ENCODE measurements at places on chromosomes 12 and 14. TPM values are rescaled to one million over a fixed set of nuclear protein-coding genes. Genes with fewer than 3 reads are reported as not detected.

PDZRN4 gene
- total RNA-seq = 3.6 TPM

MGP gene
- not detected for total RNA-seq

KRT85 gene
- total RNA-seq = not detected

CFAP54 gene
- total RNA-seq = not detected

SNW1 gene
- 88.1 TPM for total RNA-seq

PTPRB gene
- total RNA-seq = 0.07 TPM

OR10AD1 gene
- not detected for total RNA-seq

SVOP gene
- total RNA-seq = not detected

KIF5A gene
- 21.5 TPM for total RNA-seq

GRCh38 chr14:84804895-84805294 lies 725.0 kb upstream of the FLRT2 start:
- no peak overlapping the region for H3K4me3 ChIP-seq
- H3K27me3 ChIP-seq = 0 out of 2 replicates have a peak, but pooled peaks cover 3% of the 10 kb centered on the region
- H3K4me1 ChIP-seq = no peaks in the 10 kb centered on the region

DNA sequence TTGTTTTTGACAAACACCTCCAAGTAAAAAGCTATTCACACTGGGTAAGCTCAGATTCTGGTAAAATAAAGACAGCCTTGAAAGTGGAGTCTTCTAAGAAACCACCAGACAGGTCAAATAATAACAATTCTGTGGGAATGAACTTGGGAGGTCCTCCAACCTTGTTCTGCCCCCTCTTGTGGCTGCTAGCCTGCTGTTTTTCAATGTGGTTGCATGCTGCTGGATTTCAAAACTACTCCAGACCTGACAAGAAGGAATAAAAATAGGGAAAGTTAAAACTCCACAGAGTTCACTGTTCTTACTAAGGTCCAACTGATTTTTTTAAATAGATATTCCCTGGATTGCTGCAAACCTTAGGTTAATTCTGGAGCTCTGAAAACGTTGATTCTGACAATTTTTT lies 32.2 kb upstream of the RIN3 start:
- H3K36me3 ChIP-seq = no peaks in the 10 kb centered on the region
- no peak overlapping the region for H3K27ac ChIP-seq
- H3K27me3 ChIP-seq = no peaks in the 10 kb centered on the region
- H3K4me1 ChIP-seq = no peaks in the 10 kb centered on the region
- H3K4me3 ChIP-seq = no peak overlapping the region

DNA sequence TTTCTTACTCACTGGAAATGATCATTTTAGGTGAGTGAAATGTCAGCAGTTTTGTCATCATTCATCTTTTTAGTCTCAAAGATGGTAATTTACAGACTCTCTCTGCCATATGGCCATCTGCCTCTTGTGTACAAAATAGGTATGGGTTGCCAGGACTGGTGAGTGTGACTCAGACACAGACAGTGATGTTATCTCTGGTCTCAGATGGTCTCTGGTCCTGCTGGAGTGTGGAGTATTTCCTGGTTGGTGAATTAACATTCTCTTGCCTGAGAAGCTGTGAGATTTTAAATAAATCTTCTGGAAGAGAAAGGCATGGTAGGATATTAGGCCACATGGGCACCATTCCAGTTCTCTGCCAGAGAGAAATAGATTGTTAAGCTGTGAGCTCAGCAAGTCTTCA lies 207.0 kb downstream of the ATP23 start:
- no peak overlapping the region for H3K4me3 ChIP-seq
- no peak for DNase-seq
- no peaks in the 10 kb centered on the region for H3K4me1 ChIP-seq
- no peaks in the 10 kb centered on the region for H3K36me3 ChIP-seq
- H3K27me3 ChIP-seq = no peaks in the 10 kb centered on the region

DNA sequence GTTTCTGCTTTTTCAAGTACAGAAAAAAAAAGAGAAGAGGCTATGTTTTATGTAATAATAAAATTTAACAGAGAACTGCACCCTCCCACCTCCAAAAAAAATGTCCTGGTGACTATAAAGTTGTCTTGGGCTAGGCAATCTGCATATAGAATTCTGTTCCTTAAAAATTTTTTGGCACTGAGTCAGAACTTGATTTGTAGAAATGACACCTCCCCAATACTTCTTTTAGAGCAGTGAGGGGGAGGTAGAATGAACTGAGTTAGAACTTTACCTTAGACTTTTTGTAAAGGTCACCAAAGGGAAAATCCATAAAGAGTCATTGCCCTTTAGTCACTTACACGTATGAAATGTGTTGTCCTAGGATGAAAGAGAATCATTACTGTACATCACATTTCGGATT lies 80.0 kb downstream of the BTG1 start:
- no peak overlapping the region for H3K27ac ChIP-seq
- H3K4me1 ChIP-seq = peaks cover 9% of the 10 kb centered on the region
- H3K36me3 ChIP-seq = no peaks in the 10 kb centered on the region
- no peaks in the 10 kb centered on the region for H3K27me3 ChIP-seq

DNA sequence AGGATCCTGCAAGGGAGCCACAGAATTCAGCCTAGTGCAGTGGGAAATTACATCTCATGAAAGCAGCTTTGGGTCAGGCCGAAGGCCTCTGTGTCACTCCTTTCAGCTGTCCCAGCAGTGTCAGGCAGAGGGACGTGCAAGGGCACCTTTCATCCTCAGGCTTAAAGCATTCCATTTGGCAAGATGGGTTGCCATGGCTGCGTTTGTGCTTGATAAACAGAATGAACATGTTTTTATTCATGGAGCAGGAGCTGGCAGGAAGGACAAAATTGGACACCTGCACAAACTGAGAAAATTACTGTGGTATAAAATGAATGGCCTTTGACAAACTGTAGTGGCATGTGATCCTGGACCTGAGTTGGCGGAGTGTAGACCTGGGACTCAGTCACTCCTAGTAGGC lies 29.4 kb downstream of the ACAD10 start:
- H3K27ac ChIP-seq = no peak overlapping the region

DNA sequence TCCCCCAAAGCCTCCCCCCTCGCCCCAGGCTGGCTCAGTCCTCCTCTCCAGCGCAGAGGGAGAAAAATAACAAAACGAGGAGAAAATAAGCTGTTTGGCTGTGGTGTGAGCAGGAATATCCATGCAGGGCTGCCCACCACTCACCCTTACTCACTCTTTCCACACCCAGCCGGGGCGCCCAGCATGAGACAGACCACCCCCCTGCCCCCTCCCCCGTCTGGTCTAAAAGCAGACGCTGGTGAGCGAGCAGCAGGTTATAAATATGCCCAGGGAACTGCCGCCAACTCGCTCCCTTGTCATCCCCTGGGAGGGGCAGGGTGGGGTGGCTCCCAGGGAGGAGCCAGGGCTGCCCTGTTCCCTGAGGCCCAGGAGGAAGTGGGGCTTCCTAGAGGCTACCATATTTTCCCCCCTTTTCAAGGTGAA lies 7.4 kb downstream of the WNT1 start:
- no peak for DNase-seq
- no peaks in the 10 kb centered on the region for H3K36me3 ChIP-seq
- no peak overlapping the region for H3K27ac ChIP-seq
- H3K27me3 ChIP-seq = no peaks in the 10 kb centered on the region

- peaks cover 5% of the 10 kb centered on the region for H3K4me1 ChIP-seq
- no peak overlapping the region for H3K27ac ChIP-seq
- H3K27me3 ChIP-seq = no peaks in the 10 kb centered on the region
- H3K4me3 ChIP-seq = no peak overlapping the region
- no peak for DNase-seq
These were observed 77.5 kb upstream of the CPSF6 start for GRCh38 chr12:69161829-69162228.

DNA sequence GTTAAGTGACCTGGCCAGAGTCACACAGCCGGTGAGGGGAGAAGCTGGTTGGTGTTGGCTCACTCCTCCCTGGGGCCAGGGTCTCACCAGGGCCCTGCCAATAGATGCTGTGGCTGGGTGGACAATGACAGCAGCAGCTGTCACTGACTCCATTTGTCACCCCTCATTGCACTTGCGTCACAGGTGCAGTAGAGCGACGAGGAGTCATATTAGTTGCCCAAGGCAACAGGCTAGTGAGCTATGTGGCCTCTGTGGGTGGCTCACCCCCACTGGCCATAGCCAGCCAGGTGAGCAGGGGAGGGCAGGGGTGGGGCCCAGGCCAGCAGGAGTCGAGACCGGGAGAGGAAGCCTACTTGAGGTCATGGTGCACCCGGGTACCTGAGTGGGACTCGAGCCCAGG lies 9.7 kb downstream of the SLC25A47 start:
- peaks cover 27% of the 10 kb centered on the region for H3K4me1 ChIP-seq
- H3K36me3 ChIP-seq = 0 out of 2 replicates have a peak, but pooled peaks cover 3% of the 10 kb centered on the region
- no peak overlapping the region for H3K4me3 ChIP-seq
- peak; percentile 84 for DNase-seq

GRCh38 chr14:103472939-103473338 lies 49.7 kb downstream of the CKB start:
- peaks cover 47% of the 10 kb centered on the region for H3K36me3 ChIP-seq

- peak overlapping the region; percentile 34 for H3K4me3 ChIP-seq
- H3K27me3 ChIP-seq = no peaks in the 10 kb centered on the region
- peak; percentile 56 for DNase-seq
- no peaks in the 10 kb centered on the region for H3K36me3 ChIP-seq
These were observed 11.7 kb downstream of the KDM2B start for GRCh38 chr12:121568971-121569751.

GRCh38 chr14:38290601-38291188 lies 34.8 kb upstream of the CLEC14A start:
- no peaks in the 10 kb centered on the region for H3K27me3 ChIP-seq
- no peaks in the 10 kb centered on the region for H3K4me1 ChIP-seq
- no peaks in the 10 kb centered on the region for H3K36me3 ChIP-seq
- no peak overlapping the region for H3K27ac ChIP-seq

DNA sequence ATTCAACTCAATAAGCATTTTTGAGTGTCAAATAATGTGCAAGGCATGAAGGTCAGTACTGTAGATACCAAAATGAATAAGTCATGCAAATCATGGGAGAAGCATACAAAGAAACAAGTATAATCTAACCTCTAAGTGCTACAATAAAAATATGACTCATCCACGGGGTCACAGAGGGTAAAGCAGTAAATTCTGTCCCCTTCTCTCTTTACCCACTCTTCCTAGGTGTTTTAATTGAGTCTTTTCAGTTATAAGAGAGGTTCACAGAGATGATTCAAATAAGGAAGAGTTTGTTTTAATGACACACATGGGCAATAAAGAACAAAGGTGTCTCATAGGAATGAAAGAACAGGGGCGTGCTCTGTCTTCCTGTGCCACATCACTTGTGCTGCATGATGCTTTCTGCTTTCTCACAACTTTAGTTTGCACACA lies 71.5 kb upstream of the DAAM1 start:
- no peaks in the 10 kb centered on the region for H3K4me1 ChIP-seq
- H3K27me3 ChIP-seq = no peaks in the 10 kb centered on the region
- H3K36me3 ChIP-seq = no peaks in the 10 kb centered on the region
- DNase-seq = no peak

DNA sequence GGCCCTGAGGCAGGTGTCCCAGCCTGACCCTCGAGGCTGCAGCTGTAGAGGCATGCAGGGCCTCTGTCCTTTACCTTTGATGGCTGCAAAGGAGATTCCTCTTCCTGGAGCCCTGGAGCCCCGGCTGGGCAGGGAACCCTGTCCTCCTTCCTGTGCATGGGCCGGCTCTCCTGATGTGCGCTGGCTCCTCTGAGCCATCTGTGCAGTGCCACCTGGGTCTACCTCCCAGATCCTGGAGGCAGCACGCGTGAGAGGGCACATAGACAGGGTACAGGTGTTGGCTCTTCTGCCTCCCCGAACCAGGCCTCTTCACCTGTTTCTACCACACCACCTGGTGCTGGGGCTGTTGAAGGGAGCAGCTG lies 115.1 kb downstream of the BEGAIN start:
- H3K4me3 ChIP-seq = no peak overlapping the region
- no peak overlapping the region for H3K27ac ChIP-seq
- H3K4me1 ChIP-seq = no peaks in the 10 kb centered on the region
- no peak for DNase-seq

- no peak for DNase-seq
- H3K27me3 ChIP-seq = no peaks in the 10 kb centered on the region
- no peaks in the 10 kb centered on the region for H3K36me3 ChIP-seq
- no peak overlapping the region for H3K27ac ChIP-seq
- no peaks in the 10 kb centered on the region for H3K4me1 ChIP-seq
These were observed 47.8 kb upstream of the MED13L start for GRCh38 chr12:116325336-116325664.

DNA sequence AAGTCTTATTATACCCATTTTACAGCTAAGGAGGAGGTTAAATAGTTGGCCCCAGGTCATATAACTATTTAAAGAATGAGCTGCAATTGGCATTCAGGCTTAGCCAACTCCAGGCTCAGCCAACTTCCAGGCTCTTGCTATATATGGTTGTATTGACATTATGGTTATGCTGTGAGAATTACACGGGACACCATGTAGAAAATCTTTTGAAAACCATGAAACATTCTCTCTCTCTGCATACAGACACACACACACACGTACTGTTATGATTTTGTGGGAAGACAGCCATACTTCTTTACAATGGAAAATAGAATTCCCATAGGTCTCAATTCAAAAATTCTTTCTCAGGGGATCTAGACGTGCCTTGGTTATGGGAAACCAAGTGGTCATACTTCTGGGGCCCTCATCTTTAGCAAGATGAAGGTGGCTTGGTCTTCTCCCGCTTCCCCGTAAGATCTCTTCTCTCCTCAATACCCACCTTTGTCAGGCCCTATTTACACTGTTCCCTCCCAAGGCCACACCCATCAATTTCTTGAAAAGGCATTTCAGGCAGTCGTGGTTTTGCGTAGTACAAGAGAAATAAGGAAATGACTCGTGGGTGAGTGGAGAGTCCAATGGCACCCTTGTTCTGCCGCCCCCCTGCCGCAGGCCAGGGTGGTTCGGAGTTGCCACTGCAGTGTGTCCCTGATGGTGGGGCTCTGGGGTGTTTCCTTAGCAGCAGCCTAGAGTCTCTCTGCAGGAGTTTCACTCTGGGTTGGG lies 10.0 kb upstream of the GPRC5A start:
- H3K4me3 ChIP-seq = no peak overlapping the region
- H3K4me1 ChIP-seq = no peaks in the 10 kb centered on the region
- no peaks in the 10 kb centered on the region for H3K36me3 ChIP-seq
